NCI-H446 treated with DMSO at 0.1 percent for 48 hours (cell line): ENCODE measurements at places on chromosomes 5 and 9.
A peak's percentile ranks its signal among the peaks of the same experiment; 100 is the strongest.

DNA sequence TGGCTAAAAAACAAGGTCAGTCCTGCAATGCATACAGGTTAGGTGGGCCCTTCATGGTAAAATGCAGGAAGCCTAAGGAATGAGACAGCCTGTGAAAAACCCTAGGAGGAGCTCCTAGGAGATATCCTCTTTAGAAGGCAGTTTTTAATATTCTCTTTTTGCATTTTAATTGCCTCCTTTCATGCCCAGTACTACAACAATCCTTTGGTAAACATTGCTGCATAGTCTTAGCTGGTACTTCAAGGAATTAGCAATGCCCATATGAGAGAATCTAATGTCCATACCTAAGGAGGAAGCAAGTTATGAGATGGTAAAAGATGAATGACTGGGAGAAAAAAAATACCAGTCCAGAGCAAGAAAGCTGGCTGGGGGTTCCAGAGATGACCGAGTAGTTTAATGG lies 61.0 kb downstream of the NREP start:
- no peak for DNase-seq

- DNase-seq, result no peak
Measured at GRCh38 chr9:71025728-71026127, 95.7 kb downstream of the TRPM3 start.

DNA sequence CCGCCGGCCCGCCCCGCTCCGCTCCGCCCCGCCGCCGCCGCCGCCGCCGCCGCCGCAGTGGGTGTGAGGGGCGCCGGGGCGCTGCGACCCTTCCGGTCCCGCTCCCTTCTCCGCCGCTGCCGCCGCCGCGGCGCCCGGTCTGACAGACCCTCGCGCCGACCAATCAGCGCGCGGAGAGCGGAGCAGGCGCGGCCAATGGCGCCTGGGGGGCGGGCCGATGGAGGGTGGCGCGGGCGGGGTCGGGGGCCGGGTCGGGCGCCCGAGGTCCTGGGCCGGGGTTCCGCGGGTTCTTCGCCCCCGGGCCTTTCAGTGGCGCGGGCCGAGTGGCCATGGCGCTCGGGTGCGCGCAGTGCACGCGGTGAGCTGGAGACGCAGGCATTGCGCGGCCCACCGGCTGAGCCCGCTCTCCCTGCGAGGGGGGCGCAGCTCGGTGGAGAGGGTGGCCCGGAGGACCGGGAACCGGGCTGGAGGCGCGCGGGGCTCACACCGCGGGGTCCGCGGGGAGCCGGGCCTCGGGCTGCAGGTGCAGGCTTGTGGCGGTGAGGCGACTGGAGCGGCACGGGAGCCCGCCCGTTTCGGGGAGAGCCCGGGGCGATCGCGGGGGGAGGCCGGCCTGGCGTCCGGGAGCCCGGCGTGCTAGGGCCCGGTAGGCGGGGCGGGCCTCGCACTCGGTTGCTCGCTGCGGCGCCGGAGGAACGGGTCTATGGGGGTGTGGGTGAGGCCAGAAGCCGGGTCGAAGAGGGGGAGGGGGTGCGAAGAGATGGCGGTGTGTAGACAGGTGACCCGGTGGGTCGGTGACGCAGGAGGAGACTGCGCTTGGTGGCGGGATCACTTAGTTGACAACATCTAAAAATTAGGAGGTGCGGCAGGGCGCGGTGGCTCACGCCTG lies at the start of gene MAPK9:
Gene MAPK9, minus strand, starts transcription at position 141 of the 889 bp plus-strand sequence. CDS start 11,522 bp downstream, outside the sequence.
- peak; percentile 53 for DNase-seq

- DNase-seq, result peak; percentile 62
Measured at GRCh38 chr5:154771383-154771901, 16.3 kb downstream of the LARP1 start.

DNA sequence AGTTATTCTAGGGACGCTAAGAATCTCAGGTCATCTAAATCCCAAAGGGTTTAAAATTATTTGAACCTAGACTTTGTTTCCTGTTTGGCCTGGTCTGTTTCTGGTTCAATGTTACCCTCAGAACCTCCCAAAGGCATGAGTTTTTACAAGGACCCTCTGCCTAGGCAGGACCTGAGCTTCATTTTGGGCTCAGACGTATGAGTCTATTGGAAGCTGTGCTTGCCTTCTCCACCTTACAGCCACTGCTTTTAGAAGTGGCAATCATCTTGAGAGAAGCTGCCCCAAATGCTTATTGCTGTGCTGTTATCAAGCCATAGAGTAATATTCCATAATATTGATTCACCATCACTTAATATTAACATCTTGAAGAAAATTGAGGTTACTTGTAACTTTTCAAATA lies 510.4 kb downstream of the TLE4 start:
- DNase-seq, result no peak
